ENCODE measurements at places on chromosomes 11 and 22.

DNA sequence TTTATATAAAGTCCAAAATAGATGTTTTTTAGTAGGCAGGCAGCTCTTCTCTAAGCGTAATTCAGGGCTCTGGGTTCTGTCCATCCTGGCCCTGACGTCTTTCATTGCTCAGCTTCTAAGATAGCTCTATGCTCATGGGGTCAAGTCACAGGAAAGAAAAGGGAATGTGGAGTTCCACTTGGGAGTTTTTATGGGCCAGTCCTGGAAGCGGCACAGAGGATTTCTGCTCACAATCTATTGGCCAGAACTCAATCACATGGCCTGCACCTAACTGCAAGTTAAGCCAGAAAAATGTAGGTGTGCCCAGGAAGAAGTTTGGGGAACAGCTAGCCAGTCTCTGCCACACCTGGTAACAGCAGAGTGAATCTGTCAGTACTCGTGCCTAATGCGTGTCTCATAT lies 7.4 kb upstream of the ZBTB16 start:
- no peak for DNase-seq

DNA sequence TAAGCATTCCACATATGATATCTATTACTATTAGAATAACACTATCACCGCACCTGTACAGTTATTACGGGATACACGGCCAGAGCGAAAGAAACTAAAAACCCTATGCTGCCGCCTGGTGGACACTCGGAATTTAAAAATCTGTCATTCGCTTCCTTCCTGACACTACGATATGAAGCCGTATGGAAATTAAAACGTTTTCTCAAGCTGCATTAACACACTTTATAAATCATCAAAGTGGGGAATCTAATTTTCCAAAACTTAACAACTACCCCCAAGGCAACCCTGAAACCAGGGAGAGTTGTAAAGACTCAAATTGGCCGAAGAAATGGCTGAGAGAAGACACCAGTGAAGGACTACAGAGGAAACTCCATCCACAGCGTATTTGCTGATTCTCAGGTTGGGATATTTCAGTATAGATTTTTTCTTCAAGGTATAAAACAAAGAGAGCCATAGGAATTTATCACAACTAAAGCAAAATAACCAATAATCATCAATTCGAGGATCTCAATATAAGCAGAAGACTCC lies 1.4 kb downstream of the CCDC73 start:
- DNase-seq, result peak; percentile 58

DNA sequence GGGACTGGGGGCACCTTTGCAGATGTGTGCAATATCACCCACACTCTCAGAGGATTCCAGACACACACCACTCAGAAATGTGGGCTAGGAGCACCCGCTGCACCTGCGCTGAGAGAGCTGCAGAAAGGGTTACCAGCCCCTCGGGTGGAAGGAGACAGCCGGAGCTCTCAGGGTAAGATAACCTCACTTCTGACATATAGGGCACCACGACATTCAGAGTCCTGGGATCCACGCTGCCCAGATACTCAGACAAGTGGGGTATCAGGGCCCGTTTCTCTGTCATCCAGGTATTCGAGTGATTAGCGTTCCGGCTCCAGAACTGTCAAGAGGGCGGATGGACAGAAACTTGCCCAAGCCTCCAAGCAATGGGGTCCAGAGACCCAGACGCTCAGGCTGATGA lies 6.2 kb upstream of the SYT8 start:
- DNase-seq, result no peak

GRCh38 chr11:12516387-12517105 lies 139.2 kb downstream of the PARVA start:
- DNase-seq, result no peak

GRCh38 chr22:19226428-19226827 lies 47.9 kb upstream of the SLC25A1 start:
- DNase-seq, result no peak

DNA sequence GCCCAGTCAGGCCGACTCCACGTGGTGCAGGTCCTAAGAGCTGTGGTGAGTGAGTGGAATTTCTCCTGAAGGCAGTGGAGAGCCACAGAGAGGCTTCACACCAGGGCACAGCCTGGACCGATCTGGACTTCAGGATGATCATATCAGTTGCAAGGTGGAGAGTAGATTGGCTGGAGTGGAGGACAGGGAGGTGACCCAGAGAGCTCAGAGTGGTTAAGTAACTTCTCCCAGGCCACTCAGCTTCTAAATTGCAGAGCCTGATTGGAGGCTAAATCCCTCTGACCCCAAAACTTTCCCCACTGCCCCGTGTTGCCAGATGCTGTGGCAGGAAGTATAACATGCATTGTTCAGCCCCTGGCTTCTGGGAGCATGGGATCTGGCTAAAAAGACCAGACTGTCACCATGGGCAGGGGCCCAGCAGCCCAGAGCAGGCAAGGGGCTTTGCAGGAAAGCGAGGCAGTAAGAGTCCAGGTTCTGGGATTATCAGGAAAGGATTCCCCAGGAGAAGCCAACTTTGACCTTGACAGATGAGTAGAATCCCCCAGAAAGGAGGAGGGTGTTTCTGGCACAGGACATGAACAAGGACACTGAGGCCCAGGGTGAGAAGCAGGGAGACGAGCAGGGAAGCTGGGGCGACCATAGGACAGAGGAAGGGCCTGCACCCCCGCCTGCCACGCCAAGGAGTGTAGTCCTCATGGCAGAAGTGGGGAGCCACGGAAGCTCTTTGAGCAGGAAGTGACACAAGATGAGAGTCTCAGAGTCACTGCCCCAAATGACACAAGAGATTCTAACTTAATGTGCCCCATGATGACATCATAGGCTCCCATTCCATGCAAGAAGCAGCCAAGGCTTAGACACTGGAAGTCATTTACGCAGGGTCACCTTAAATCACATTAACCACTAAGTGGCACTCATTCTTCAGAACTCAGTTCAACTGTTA lies 4.8 kb downstream of the SLC35C1 start:
- no peak for DNase-seq

GRCh38 chr22:26846645-26847044 lies 189.3 kb downstream of the MIAT start:
- DNase-seq, result no peak

DNA sequence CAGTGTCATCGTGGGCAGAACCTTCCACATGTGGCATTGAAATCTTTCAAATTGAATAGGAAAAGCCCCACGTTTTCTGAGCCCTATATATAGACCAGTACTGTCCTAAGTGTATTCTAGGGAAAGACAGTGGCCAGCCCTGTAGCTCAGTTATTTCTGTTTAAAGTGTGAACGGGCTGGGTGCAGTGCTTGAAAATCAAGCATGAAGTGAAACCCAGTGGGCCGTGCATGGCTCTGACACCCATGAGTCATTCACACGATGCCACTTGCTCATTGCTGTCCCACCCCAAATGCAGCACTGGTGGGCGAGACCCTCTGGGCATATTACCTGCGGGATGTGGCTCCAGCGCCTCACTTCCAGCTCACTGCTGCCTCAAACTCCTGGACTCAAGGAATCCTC lies 29.8 kb upstream of the CCDC188 start:
- DNase-seq, result no peak

- no peak for DNase-seq
Observed at GRCh38 chr11:2686360-2687222, 13.2 kb downstream of the KCNQ1OT1 start.

DNA sequence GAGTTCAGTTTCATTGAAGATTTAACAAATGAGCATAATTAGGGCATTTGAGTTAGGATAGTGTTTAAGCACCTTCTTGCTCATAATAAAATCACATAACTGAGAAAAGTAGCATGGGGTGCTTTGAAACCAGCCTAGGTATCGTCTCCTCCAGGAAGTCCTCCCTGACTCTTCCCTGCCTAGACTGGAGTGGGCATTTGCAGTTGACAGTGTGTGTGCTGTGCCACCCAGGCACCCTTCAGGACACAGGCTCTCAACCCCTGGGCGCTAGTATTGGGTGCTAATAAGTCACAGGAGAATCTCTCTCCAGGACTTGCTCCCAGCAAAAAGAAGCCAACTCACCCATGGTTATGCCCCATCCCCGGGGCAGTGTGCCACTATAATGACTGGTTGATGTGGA lies 584.1 kb downstream of the INSC start:
- DNase-seq, result no peak

DNA sequence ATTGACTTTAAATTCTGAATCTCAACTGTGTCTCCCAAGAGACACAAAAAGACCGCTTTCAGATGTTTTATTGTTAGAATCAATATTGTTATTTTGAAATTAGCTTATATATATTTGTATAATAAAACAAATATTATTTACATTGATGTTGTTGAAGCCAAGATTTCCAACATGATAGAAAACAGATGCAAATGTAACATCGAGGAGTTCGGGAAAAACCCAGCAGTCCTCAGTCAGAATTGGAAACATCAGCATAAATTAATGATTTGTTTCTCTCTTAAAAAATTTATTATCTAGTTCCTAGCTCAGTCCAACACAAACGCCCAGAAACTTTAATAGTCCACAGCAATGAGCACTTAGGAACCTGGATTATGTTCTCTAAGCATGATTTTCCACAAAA lies 1330.4 kb downstream of the TBC1D22A start:
- DNase-seq, result no peak

DNA sequence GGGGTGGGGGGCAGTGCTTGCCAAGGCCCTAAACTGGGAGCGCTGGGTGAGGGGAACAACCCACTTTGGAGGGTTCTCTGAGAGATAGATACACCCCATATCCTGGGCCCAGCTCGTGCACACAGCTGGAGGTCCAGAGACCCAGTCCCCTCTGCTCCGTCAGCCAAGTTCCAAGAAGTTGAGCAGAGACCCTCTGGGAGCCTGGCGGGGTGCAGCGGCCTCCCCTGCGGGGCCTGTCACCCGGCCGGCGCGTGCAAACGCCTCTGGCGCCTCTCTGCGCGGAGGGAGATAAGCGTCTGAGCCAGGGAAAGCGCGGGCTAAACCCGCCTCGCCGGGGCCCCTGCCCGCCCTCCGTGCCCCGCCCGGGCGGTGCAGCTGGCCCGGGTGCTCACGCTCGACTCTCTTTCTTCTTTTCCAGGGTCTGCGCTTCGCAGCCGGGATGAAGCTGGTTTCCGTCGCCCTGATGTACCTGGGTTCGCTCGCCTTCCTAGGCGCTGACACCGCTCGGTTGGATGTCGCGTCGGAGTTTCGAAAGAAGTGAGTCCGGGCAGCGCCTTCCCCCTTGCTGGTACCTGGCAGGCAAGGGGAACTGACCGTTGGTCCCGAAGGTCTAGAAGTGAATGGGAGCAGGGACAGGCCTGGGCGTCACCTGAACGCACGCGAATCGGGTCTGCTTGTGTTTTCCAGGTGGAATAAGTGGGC lies 540 bp downstream of the ADM start:
- no peak for DNase-seq

- no peak for DNase-seq
Observed at GRCh38 chr11:69894181-69894611, 75.0 kb upstream of the FGF3 start.

GRCh38 chr11:67404515-67405195 lies 772 bp downstream of the TBC1D10C start:
- DNase-seq, result peak; percentile 66

DNA sequence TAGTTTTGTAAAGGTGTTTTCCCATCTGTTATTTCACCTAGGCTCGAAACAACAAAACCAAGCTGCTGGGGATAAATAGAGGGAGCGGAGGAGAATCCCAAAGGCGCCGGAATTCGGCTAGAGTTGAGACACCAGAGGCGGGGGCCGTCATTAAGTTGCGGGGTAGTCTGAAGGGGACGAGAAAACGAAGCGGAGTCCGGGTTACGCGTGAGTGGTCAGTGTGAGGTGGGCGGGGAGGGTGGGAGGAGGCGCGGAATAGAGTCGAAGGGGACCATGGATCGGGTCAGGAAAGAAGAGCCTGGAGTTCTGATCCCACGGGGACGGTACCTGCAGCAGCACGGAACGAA lies 361 bp downstream of the SRPRA start:
- DNase-seq, result no peak

- peak; percentile 63 for DNase-seq
Observed at GRCh38 chr11:128726458-128727139, 32.7 kb downstream of the FLI1 start.

All from CD4-positive, alpha-beta T cell treated with Interleukin-17A for 1 hour (primary cell).